ENCODE measurements at places on chromosomes 6 and 20. TPM values are rescaled to one million over a fixed set of nuclear protein-coding genes. Genes with fewer than 3 reads are reported as not detected.

- DNase-seq, result no peak
Measured at GRCh38 chr6:166382500-166382932, 224 bp downstream of the MPC1 start.

The HLA-DMA gene
- 19.7 TPM for total RNA-seq

The C6orf163 gene
- total RNA-seq, result 1.4 TPM

The C6orf141 gene
- not detected for total RNA-seq

The TREML4 gene
- not detected for total RNA-seq

All from Right ventricle myocardium inferior (tissue), 1 donor.